HAP-1 (cell line): ENCODE measurements at places on chromosomes 6 and 20.
A peak's percentile ranks its signal among the peaks of the same experiment; 100 is the strongest.

- no peak for DNase-seq
These were observed 768.8 kb upstream of the SLC35B3 start for GRCh38 chr6:9204171-9204570.

DNA sequence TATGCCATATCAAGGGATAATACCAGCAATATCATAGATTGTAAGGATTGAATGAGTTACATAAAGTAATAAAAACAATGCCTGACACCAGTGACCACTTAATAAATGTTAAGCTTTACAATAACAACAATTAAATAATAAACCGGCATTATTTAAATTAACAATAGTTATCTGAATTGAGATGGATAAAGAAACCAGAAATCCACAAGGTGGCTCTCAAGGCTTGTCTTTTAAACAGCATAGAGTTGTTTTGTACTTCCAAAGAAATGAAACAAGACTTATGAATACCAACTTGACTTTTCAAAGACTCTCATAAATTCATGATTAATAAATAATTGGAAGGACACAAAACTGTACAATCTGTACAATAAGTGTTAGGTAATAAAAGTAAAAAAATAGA lies 203.1 kb downstream of the ASCC3 start:
- DNase-seq, result no peak

GRCh38 chr6:44267252-44267651 lies 1.9 kb upstream of the NFKBIE start:
- no peak for DNase-seq

DNA sequence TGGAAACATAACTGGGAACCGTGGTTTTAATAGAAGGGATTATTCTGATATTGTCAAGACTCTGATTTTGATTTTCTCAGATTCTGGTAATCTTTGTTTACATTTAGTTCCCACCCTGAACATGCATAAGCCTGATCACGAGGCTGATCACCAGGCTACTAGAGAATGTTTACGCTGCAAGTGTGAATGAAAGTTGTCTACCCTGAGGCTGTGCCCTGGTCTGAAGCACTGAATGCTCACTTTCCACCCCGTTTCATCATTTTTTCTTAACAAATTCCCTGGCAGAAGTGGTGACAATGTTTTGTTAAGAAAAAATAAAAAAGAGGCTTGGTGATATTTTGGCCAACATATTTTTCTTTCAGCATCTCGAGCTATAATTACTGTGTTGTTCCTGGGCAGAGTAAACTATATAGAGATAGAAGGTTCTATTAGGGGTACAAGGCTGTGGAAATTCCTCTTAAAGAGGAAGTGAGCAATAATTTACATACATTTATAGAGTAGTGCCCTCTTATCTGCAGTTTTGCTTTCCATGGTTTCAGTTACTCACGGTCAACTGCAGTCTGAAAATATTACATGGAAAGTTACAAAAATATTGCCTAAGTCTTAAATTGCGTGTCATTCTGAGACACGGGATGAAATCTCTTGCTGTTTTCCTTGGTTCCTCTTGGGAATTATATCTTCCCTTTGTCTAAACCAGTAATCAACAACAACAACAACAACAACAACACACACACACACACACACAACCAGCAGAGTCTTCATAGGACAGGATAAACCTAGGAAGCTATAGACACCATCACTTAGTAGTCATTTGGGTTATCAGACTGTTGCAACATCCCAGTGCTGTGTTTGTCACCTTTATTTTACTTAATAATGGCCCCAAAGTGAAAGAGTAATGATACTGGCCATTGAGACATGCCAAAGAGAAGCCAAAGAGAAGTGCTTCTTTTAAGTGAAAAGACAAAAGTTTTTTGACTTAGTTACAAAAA lies 566.6 kb upstream of the CITED2 start:
- no peak for DNase-seq

GRCh38 chr20:50799176-50799889 lies 4.5 kb downstream of the BCAS4 start:
- DNase-seq, result no peak

GRCh38 chr20:8854571-8854970 lies 214.3 kb upstream of the PLCB4 start:
- DNase-seq, result no peak

GRCh38 chr20:1320016-1320415 lies 8.9 kb downstream of the SDCBP2 start:
- no peak for DNase-seq

DNA sequence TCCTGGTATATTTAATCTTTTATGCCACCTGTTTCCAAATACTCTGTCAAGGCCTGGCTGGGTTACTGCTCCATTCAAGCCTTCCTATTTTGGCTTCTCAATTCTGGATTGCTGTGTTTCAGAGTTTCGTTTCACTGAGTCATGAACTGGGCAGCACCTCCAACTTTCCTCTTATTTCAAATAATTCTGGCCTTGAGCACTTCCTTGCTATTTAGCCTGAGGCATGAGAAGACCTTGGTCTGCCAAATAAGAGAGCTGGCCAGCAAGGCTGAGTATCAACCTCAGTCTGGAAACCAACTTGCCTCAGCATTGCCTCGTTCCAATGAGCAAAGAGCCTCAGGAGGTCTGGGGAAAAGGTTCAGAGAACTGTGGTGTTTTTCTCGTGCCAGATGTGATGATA lies 66.6 kb downstream of the TNFAIP3 start:
- no peak for DNase-seq

- no peak for DNase-seq
These were observed 148.8 kb downstream of the DTNBP1 start for GRCh38 chr6:15513801-15514711.

DNA sequence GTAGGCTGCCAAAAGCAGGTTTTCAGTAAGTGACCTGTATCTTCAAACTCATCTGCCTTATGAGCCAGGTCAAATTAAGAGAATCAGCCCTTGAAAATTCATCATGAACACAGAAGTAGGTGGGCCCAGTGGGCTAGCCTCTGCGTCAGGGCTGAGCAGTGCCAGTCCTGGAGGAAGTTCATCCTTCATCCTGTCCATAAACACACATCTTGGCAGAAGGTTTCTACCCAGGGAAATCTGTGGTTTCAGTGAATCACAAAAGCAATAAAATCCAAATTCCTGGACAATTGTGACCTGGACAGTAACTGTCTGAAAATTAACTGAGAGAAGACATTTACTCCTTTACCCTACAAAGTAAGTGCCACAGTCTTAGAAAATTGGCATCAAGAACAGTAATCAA lies 72.4 kb downstream of the ATG5 start:
- DNase-seq, result no peak

DNA sequence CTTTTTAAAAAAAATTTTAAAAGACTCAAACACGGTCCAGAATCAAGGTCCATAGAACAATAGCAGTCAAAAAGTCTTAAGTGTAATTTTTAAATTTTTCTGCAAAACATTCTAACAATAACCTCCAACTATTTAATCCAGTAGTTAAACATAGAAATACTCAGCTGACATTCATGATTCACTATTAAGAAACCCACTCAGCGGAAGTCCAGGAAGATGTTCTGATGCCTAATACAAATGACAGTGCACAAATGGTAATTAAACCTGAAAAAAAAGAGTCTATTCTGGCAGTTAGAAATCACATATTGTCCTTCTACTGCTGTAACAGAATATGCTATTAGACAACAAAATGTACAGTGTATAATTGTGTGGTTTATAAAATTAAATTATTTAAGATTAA lies 128.2 kb upstream of the BMP5 start:
- DNase-seq, result no peak

- no peak for DNase-seq
These were observed 4.7 kb upstream of the ADGRF5 start for GRCh38 chr6:46926481-46926880.

- no peak for DNase-seq
These were observed 63.6 kb upstream of the GATA5 start for GRCh38 chr20:62539198-62540045.

DNA sequence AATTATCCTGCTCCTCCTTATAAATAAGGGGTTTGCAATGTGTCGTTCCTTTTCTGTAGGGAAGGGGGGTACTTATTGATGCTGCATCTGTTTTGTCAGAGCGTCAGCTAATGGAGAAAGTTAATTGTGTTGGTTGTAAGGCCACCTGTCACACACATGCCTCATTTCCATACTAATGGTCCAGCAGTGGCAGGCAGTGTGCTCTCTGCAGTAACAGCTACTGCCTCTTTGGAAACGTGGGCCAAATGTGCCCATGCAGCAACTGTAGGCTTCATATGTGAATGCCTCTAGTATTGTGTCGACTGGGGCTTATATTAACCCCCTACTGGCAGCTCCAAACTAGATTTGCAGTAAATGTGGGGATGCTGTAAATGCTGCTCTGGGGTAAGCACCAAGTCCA lies 56.3 kb upstream of the OLIG3 start:
- DNase-seq, result peak; percentile 62

- no peak for DNase-seq
These were observed 20.3 kb upstream of the SYNDIG1 start for GRCh38 chr20:24449026-24449720.

GRCh38 chr6:152983637-152984512 lies 1.0 kb upstream of the FBXO5 start:
- no peak for DNase-seq

GRCh38 chr20:40770564-40771307 lies 81.7 kb upstream of the MAFB start:
- no peak for DNase-seq

DNA sequence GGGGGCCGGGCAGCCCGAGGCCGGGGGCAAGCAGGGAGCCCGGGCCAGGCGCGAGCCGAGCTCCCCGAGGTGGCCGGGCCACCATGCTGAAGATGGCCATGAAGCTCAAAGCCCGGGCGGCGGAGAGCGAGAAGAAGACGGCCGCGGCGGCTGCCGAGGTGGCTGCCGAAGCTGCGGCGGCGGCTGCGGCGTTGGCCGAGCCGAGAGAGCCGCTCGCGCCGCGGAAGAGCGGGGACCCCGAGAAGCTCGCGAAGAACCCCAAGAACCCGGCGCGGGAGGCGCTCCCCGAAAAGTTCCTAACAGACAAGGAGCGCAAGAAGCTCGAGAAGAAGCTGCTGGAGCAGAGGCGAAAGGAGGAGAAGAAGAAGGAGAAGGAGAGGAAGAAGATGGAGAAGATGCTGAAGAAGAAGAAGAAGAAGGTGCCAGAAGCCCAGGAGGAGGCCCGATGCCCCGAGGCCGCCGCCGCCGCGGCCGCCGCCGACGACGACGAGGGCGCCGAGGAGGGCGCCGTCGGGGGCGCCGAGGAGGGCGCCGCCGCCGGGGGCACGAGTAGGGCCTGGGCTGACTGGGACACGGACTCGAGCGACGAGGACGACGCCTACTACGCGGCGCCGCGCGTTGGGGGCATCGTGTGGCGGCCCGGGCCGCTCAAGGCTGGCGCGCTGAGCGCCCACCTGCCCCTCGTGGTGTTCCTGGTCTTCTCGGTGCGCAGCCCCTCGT lies 37.4 kb downstream of the GNAS start:
- DNase-seq, result no peak

DNA sequence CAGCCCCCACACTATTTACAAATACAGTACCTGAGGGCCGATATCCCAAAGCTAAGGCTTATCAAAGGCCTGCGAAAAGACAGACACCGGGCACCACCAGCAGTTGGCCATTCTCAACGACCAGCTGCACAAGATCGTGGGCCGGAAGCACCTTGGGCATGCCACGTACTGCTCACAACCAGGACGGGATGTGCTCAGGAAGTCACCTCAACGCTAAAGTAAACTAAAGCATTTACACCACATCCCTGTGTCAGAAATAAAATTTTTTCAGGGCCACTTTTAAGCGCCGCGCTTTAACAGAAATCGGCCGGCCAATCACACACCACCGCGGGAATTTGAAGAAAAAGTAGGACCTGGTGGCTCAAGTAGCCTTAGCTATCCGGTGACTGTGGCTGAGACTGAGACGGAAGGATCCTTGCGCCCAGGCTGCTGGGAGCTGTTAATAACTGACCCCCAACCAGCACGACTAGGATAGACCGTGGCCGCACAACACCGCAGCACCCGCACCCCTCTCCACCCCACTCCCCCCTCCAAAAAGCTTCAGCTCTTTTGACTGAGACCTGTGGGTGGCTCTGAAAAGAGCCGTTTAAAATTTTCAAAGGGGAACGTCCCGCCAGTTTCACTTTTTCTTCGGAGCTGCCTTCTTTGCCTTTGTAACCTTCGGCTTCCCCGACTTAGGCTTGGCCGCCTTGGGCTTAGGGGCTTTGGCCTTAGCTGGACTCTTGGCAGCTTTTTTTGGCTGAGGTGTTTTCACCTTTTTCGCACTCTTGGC lies 131.2 kb upstream of the BTN3A2 start:
- DNase-seq, result peak; percentile 58

DNA sequence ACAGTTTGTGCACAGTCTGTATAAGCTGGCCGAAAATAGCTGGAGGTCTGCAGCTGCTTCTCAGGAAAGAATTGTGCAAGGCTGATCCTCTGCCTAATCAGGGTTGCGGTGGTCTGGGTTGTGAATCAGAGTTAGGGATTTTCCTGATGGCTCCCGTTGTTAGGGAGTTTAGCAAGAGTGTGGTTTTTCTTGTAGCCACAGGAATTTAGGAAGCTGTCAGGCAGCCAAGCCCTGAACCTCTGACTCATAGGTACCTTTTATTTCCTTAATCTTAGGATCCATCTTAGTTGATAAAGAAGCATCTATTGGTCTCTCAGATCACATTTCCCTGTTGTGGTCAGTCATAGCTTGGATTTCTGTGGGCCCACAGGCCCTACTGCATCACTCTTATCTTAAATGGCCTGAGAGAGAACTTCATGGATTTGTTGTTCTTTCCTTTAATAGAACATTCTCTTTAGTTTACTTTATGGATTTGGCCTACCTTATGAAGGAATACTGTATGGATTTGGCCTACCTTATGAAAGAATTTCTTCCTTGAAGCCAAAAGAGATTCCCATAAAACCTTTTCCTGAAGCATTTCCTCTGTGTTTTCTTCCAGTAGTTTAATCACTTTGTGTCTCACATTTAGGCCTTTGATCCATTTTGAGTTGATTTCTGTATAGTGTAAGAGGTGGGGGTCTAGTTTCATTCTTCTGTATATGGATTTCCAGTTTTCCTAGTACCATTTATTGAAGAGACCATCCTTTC lies 10.3 kb downstream of the KIF25 start:
- no peak for DNase-seq

DNA sequence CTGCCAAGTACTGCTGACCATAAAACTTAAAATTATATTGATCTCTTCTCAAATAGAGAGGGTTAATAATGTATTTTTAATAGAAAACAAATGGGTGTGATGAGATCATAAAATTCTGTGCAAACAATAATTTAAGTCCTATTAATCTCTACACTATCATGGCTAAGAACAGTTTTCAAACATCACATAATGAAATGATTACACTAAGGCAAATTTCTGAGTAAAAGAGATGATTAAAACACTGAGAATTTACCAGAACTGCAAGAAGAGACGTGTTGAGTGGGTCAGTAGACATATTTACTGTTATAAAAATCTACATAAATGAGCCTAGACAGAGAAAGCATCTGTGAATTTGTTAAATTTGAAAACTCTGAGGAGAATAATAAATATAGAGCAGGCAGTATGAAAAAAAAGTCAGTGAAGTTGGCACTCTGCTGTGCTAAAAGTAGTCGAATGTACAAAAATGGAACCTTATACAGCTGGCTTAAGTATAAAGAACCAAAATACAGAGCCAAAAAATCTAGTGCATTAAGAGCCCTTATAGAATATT lies 302.6 kb upstream of the MANEA start:
- no peak for DNase-seq

GRCh38 chr20:49320460-49320859 lies 42.6 kb upstream of the ZNFX1 start:
- DNase-seq, result peak; percentile 21
